HS-5 (cell line): ENCODE measurements at places on chromosomes 1 and 21.

DNA sequence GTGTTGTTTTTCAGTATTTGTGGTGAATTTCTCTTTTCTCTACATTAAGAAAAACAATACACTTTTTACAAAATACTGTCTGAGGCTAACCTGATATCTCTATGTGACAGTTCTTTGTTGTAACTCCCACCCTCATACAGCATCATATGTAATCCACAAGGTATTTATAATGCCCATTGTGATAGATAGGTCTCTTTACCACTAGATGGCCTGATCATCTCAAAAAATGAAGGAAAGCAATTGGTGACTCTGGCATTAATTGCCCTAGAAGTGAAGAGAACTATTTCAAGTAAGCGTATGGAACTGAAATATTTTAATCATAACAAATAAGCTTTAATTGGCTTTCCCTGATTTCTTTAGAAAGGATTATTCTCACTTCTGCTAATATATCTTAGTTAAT, 36.2 kb upstream of the HFM1 start:
- peak; percentile 3 for DNase-seq

DNA sequence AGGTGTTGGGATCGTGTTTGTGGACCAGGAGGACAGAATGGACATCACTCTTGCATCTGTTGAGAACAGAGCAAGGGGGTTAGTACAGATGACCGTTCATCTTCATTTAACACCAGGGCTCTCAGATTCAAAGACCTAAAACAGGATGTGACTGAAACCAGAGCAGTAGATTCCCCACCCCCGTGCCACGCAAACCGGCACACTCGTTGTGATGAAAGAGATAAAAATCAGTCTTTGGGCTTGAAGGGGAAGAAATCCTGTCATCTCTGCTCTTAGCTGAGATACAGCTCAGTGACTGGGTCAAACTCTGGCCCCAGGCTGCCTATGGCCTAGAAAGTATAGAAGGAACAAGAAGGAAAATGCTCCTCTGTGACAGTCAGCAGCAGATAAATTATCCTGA, 146.2 kb upstream of the KRTAP19-8 start:
- DNase-seq: no peak

GRCh38 chr1:101029184-101029583, 3.6 kb upstream of the DPH5 start:
- no peak for DNase-seq

DNA sequence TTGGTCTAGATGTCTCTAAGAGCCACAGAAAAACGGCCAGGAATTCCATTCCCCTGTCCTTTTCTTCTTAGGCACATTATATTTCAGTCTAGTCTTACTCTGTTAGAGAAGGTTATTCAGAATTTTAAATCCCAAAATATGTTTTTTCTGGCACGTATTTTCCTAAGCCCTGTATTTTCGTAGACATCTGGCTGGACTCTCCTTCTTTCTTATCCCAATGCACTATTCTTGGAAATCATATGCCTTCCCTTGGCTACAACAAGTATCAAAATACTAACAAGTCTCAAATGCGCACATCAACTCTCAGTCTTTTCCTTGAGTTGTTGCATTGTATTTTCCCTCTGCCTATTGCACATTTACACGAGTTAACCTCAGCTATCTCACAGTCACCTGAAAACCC, 96.2 kb downstream of the DPYD start:
- DNase-seq: no peak

DNA sequence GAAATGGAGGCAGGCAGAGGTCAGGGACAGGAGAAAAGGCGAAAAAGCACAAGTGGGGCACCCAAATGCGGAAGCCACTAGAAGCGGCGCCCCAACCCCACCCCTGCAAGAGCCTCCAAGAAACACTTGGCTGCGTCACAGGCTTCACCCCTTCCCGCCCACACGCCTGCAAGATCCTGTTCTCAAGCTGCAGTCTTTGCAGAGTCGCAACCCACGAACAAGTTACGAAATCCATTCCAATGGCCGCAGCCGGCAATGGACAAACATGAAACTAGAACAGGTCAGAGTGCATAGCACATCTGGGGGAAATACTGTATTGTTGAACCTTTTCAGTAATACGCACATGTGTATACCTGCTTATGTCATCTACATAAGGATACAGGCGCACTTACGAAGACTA, 103.6 kb downstream of the PSMG1 start:
- no peak for DNase-seq

- no peak for DNase-seq
These were observed 87.1 kb downstream of the SLC5A9 start for GRCh38 chr1:48309564-48310082.

DNA sequence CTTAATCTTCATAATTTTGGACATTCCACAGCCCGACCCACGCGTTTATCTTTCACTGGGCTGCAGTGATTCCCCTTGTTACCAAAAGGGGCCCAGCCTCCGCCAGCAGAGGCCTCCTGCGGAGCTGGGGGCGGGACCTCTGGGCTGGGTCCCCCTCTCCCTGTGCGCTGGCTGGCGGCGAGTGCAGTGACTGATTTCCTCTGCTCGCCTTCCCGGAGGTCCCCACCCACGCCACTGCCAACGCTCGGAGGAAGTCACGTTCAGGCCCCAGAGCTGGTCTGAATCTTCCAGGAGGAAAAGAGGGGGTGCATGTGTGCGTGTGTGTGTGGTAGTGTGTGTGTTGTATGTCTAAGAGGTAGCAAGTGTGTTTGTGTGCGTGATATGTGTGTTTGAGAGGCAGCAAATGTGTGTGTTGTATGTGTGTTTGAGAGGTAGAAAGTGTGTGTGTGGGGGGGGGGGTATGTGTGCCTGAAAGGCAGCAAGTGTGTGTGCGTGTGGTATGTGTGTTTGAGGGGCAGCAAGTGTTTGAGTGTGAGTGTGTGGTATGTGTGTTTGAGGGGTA, 35.0 kb upstream of the JAK1 start:
- DNase-seq: no peak

DNA sequence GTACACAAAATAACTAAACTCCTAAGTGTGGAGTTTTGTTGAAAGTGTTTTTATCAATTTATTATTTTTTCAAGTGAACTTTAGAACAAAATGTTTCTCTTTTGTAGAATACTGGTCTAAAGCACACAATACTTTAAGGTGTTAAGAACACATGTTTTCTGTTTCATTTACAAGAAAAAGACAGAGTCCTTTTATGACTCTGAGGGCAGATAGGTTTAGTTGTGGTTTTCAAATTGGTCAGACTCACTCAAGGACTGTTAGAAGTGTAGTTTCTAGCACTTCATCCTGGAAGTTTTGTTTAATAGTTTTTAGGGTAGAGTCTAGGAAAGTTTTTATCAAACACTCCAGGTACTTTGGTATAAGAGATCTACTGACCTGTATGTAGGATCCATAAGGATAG, 376.5 kb downstream of the LRRIQ3 start:
- no peak for DNase-seq

GRCh38 chr1:20956272-20956671, 169.2 kb upstream of the HP1BP3 start:
- no peak for DNase-seq

DNA sequence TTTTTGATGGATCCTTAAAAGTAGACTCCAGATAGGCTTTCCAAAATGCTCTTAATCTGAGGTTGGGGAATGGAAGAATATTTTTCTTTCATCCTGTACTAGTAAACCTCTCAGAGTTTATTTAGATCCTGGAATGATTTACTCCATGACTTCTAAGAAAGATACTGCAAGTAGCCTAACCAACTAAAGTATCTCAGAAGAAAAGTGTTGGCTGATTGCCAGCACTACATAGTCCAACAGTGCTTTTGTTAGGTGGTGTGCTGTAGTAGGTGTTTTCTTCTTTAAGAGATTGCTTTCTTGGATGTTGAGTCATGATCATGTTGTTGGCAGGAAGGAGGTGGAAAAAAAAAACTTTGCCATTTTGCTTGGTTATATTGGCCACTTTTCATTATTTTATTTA, 119.8 kb downstream of the OSBPL9 start:
- DNase-seq: no peak

GRCh38 chr1:200161801-200162200, 134.3 kb downstream of the NR5A2 start:
- DNase-seq: no peak

- no peak for DNase-seq
These were observed 38.6 kb downstream of the NSL1 start for GRCh38 chr1:212752934-212753497.

GRCh38 chr1:108801101-108801500, 54.6 kb downstream of the STXBP3 start:
- no peak for DNase-seq

- DNase-seq: no peak
These were observed 42.6 kb downstream of the KIRREL1 start for GRCh38 chr1:158035976-158036583.

- DNase-seq: no peak
These were observed 29.1 kb downstream of the CENPF start for GRCh38 chr1:214632091-214632490.

DNA sequence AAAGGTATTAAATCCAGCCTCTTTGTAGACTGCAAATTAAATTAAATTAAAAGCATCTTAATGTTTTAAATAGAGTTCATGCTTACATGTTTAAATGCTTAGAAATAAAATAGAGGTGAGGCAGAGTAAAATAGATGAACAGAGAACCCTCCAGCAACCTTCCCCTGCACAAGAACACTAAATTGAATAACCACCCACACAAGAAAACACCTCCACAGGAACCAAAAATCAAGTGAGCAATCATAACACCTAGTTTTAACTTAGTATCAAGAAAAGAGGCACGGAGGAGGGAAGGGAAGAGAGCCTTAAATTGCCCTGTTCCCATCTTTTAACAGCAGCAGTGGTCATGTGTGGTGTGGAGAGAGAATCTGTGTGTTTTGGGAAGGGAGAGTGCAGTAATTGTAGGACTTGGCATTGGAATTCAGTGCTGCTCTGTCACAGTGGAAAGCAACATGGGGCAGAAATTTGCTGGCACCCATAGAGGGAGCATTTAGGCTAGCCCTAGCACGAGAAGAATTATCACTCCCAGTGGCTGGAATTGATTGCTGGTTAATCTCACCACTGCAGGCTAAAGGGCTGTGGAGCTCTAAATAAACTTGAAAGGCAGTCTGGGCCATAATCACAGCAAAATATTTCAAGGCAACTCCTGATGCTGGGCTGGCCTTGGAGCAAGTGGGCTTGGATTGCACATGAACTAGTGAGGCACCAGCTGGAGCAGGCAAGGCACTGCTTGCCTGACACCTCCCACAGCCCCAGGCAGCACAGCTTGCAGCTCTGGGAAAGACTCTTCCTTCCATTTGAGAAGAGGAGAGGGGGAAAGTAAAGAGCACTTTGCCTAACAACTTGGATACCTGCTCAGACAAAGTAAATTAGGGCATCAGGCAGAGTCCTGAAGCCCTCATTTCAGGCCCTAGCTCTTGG, 1478.8 kb downstream of the NCAM2 start:
- DNase-seq: no peak

GRCh38 chr21:44518686-44519085, 21.3 kb downstream of the KRTAP10-1 start:
- DNase-seq: no peak

- no peak for DNase-seq
These were observed 7.4 kb upstream of the DEGS1 start for GRCh38 chr1:224175617-224176016.

DNA sequence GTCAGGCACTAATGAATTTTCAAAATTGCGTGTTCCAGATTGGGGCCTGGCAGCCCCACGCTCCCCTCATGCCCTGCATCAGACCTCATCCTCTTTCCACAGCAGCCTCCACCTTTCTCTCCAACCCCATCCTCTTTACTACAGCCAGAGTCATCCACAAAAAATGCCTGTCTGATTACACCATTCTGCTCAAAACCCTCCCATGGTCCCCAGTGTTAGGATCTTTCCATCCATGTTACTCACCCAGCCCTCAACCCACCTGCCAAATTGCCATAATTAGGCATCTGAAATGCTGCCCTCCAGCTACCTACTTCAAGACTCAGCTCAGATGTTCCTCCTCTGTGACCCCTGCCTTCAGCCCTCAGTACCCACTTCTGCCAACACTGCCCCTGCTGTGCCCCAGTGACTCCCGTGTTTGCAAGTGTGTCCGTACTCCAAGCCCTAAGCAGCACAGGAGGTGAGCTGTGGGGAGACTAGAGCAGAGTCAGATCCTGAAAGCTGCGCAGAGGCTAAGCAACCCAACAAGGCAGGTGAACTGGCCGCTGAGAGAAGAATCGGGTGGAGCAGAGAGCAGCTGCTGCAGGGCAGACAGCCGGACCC, 715 bp upstream of the ARTN start:
- DNase-seq: peak; percentile 55

DNA sequence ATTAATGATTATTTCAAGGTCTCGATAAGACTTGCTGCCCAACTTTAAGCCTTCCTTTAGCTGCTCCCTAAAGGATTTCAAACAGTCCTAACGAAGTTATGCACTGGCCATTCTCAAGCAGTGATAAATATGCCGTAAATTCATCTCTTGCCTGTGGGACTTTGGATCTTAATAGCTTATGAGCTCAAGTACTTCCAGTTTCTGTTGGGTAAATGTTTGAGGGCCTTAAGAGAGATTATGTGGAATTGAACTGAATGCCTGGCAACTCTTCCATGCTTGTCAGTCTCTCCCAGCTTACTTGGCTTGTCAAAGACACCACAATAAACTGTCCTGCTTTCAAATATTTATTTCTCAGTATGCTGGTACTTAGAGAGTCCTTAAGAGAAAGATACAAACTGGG, 3.5 kb upstream of the OR10J4 start:
- no peak for DNase-seq

DNA sequence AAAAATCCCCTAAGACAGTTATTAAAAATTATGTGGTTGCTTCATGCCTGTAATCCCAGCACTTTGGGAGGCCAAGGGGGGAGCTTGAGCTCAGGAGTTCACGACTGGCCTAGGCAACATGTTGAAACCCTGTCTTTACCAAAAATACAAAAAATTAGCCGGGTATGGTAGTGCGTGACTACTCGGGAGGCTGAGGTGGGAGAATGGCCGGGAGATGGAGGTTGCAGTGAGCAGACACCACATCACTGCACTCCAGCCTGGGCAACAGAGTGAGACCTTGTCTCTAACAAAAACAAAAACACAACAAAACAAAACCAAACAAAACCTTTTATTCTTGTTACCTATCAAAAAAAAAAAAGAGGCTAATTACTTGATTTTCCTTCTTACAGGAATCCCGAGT, 2.1 kb downstream of the ELK4 start:
- no peak for DNase-seq

DNA sequence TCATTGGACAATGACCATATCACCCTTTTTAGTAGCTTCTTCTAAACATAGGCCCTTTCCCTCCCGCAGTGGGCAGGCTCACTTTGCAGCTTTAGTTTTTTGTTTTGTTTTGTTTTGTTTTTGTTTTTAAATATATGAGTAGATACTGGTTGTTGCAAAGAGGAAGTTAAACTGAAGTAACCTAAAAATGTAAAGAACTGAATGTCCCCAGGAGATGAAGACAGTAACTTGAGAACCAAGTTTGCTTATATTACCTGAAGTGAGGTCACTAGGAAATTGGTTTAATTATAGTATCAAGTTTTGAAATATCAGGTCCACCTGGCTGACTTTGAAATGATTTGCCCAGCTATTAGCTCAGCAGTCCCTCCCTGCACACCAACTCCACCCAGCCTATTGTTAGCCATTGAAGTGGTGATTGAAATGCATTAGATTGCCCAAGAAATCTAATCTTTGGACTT, 18.2 kb downstream of the SMAP2 start:
- no peak for DNase-seq
